ENCODE measurements at places on chromosomes 5 and 9.

DNA sequence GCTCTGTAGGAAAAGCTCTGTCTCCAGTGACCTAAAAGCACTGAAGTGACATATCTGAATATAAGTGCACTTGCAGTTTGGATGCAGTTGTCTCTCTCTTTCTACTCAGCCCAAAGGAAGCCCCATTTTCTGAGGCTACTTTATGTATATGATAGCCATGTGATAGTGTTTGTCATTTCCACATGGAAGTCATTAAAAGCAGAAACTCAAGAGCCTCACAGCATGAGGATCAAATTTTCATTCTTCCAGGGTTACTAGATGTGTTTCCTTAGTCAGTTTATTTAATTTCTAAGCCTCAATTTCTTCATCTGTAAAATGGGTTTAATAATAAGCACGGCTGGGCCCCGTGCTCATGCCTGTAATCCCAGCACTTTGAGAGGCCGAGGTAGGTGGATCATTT is 36.7 kb downstream of the RNF44 start:
- no peak for DNase-seq

DNA sequence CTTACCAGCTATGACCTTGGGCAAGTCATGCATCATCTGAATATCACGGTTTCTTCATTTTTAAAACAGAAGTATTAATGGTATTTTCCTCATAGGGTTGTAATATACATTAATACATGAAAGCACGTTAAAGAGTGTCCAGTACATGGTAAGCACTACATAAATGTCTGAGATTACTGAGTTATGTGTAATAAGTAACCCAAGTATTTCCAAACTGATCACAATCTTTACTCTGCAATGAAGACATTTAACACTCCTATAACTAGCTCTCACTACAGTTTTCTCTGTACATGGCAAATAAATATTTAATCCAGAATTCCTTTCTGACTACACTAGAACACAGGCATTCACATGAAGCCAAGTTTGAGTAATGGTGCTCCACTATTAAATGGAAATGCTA is 4.0 kb downstream of the GLDC start:
- no peak for DNase-seq

GRCh38 chr5:180294913-180295555 is 3.2 kb upstream of the MAPK9 start:
- DNase-seq: no peak

GRCh38 chr5:29715167-29715566 is 1478.3 kb upstream of the CDH6 start:
- DNase-seq: no peak

- no peak for DNase-seq
Observed at GRCh38 chr9:86876621-86877196, 70.6 kb downstream of the GAS1 start.

- DNase-seq: no peak
Observed at GRCh38 chr5:166509085-166509484, 1782.4 kb upstream of the WWC1 start.

GRCh38 chr5:131916481-131916880 is 29.0 kb downstream of the MEIKIN start:
- DNase-seq: no peak

DNA sequence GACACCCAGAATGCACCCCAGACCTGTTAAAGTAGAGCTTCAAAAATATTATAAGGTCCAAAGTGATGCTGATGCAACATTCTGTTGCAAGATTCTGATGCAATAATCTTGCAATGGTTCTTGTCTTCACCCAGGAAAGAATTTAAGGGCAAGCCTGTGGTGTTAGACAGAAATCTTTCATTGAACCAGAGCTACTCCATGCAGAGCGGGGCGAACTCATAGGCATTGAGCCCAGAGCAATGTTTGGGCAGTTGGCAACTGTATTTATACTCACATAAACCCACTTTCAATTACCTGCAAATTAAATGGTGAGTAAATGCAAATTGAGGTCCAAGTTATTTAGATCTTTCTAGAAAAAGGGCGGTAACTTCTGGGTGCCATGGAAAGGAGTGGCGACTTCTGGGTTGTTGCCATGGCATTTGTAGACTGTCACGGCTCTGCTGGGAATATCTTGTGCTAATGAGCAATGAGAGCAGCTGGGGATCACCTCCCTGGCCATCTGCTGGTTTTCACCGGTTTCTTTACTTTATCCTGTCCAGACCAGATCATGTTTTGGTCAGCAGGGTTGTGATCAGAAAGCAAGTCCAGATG is 163.4 kb downstream of the ICE1 start:
- no peak for DNase-seq

GRCh38 chr9:127187231-127187956 is 65.0 kb upstream of the ANGPTL2 start:
- DNase-seq: peak; percentile 86

DNA sequence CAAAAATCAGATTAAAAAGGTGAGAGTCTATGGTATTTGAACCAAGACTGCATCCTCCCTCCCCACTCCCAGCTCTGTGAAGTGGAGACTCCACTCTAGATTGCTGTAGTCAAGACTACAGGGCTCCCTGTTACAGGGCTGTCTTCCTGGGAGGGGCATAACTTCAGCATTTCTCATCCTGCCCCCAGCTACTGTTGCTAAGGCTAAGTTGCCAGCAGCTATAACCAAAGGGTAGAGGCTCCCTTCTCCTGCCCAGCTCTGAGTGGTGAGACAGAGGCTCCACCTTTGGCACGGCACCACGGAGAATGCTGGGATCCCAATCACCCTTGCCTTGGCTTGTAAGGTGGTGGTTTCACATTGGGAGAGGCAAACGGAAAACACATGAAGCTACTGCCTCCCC is 39.2 kb upstream of the GCNT4 start:
- no peak for DNase-seq

GRCh38 chr5:14268738-14269137 is 125.6 kb downstream of the TRIO start:
- DNase-seq: no peak

DNA sequence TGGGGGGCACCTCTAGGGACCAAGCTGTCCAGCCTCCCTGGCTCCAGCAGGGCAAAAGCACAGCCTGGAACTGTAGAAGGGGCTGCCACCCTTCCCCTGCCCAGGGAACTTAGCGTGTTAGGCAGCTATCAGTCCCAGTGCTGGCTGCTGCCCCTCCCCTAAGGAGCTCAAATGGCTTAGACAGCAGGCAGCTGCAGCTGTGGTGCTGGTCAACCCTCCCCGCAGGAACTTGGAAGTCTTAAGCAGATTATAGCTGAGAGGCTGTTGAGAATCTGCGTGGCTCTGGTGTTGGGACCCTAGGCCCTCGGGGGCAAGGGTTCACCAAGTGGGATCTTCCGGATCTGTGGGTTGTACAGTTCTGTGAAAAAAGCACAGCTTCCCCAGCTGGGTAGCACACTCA is 536.5 kb upstream of the CDH10 start:
- no peak for DNase-seq

- no peak for DNase-seq
Observed at GRCh38 chr5:40402007-40402364, 277.7 kb upstream of the PTGER4 start.

DNA sequence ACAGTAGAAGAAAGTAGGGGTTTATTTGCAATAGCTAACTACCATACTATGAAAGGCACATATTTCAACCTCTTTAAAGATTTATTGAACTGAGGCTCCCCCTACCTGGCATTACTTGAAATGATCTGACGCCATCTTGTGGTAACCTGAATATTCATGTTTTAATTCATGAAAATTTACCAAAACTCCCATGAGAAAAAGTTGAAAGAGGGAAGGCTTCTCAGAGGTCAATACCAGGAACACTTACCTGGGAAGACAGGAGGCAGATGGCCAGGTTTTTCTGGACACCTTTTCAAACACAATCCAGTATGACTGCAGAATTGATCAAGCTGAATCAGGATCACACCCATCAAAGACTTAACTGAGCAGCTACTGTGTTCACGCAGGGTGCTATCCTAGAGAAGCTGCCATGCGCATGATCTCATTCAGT is 9.4 kb downstream of the PRELID2 start:
- no peak for DNase-seq

DNA sequence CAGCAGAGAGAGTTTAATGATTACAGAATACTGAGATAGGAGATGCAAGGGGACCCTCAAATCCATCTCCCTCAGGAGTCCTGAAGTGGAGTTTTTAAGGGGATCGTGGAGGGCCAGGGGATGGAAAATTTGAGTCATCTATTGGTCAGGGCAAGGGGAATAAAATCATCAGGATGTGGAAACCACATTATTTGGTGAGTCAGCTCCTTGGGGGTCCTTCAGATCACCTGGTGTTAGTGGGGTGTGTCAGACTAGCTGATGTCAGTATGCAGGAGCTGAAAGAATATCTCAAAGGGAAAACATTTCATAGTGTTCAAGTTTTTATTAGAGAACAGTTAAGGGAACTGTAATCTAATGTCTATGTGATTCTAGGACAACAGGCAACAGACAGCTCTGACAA is 183.0 kb upstream of the FTMT start:
- DNase-seq: no peak

DNA sequence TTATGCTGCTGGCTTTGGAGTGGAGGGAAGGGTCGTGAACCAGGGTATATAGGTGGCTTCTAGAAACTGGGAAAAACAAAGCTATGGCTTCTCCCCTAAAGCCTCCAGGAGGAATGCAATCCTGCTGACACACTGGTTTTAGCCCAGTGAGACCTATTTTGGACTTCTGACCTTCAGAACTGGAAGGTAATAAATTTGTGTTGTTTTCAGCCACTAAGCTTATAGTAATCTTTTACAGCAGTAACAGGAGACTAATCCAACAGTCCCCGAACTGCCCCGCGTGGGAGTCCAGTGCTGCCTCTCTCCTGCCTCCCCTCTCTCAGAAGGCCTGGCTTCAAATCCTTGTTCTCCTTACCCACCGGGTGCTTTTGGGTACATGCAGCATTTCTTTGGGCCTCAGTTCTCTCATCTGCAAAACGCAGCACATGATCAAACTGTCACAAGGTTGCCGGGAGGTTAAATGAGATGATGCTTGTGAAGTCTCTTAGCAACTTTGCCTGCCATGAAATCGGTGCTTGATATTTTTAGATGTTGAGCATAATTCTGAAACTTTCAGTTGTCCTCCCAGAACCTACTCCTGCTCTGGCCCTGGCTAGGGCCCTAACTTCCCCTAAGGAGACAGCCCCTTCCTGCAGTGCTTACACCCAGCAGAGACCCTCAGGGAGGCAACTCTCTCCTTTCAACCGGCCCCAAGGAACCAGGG is 127.3 kb upstream of the BOD1 start:
- DNase-seq: no peak

- DNase-seq: no peak
Observed at GRCh38 chr5:178370102-178370501, 137.5 kb upstream of the PHYKPL start.

- no peak for DNase-seq
Observed at GRCh38 chr5:13987843-13988464, 43.5 kb upstream of the DNAH5 start.

GRCh38 chr5:140134277-140134935 is 8.7 kb downstream of the IGIP start:
- no peak for DNase-seq

GRCh38 chr9:110650991-110651411 is 17.6 kb upstream of the MUSK start:
- DNase-seq: no peak

GRCh38 chr5:3384531-3384930 is 211.1 kb upstream of the IRX1 start:
- DNase-seq: no peak

- DNase-seq: no peak
Observed at GRCh38 chr5:148425808-148426207, 42.0 kb downstream of the FBXO38 start.

- DNase-seq: no peak
Observed at GRCh38 chr9:5301544-5301943, 3.0 kb downstream of the RLN2 start.

GRCh38 chr9:127920794-127921193 is 4.0 kb upstream of the ST6GALNAC4 start:
- no peak for DNase-seq

All from lower leg skin (tissue), 4 donors.